ENCODE measurements at places on chromosomes 4 and X. TPM values are rescaled to one million over a fixed set of nuclear protein-coding genes. Genes with fewer than 3 reads are reported as not detected.

REPS2 gene
- total RNA-seq, result 8.7 TPM

CTAG1B gene
- not detected for total RNA-seq

DNA sequence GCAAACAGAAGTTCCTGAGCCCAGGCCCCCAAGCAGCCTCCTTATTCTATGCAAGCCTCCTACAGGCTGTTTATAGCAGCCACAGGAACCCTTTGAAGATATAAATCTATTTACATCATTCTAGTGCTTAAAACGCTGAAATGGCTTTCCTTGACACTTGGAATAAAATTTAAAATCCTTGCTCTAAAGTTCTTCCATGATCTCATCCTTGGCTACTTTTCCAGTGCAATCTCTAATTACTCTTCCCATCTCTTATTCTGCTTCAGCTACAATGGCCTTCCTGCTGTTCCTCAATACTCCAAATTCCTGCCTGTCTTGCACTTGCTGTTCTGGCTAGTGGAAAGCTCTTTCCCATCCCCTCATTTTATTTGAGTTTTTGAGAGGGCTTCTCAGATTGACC lies 634.2 kb upstream of the NR3C2 start:
- no peak overlapping the region for H3K4me3 ChIP-seq
- H3K27ac ChIP-seq, result no peak overlapping the region
- no peaks in the 10 kb centered on the region for H3K36me3 ChIP-seq
- DNase-seq, result no peak
- no peaks in the 10 kb centered on the region for H3K4me1 ChIP-seq

DNA sequence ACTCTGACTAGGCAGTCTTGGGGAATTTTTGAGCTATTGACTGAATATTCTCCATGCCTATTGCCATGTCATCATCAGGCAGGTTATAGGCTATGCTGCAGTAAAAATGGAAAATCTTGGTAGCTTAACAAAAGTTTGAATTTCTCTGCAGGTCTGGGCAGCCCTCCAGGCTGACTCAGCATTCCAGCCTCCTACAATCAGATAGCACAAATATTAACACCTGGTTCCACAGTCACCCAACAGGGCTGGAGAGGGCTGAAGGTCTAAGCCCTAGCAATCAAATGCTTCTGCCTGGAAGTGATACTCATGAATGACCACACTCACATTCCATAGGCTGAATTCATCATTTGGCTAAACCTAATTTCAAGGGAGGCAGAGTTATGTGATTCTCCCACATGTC lies 9.6 kb upstream of the PPP3CA start:
- H3K4me1 ChIP-seq, result peaks cover 8% of the 10 kb centered on the region
- H3K36me3 ChIP-seq, result no peaks in the 10 kb centered on the region
- no peaks in the 10 kb centered on the region for H3K27me3 ChIP-seq

GRCh38 chrX:21656587-21657317 lies 1.4 kb downstream of the KLHL34 start:
- H3K4me1 ChIP-seq, result no peaks in the 10 kb centered on the region
- DNase-seq, result no peak

NSUN7 gene
- 4.9 TPM for total RNA-seq

GRCh38 chrX:149818652-149819051 lies 36.9 kb downstream of the MAGEA9 start:
- no peak overlapping the region for H3K27ac ChIP-seq
- DNase-seq, result no peak
- H3K4me1 ChIP-seq, result no peaks in the 10 kb centered on the region
- H3K36me3 ChIP-seq, result no peaks in the 10 kb centered on the region
- no peaks in the 10 kb centered on the region for H3K27me3 ChIP-seq

Data from suprapubic skin (tissue), 4 donors.